ENCODE measurements at places on chromosomes 1 and 21.
A peak's percentile ranks its signal among the peaks of the same experiment; 100 is the strongest.

- no peak for DNase-seq
Measured at GRCh38 chr21:44761011-44761729, 40.5 kb downstream of the UBE2G2 start.

GRCh38 chr1:231629132-231629531 is 2.5 kb downstream of the DISC1 start:
- DNase-seq = no peak

DNA sequence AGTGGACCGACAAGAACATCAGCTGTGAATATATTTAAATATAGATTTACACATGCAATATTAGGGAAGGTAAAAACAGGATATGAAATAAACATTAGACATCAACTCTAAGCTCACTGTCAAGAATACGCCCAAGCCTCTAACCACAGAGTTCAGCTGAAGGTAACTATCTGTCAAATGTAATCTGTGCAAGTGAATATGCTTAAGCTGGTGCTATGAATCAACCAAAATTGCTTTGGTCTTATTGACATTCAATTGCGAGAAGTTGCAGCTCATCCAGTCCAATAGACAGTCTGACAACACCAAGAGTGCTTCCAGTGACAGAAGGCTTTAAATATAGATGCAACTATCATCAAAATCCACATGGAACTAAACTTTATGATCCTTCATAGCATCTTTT is 32.3 kb downstream of the USH2A start:
- no peak for DNase-seq

- DNase-seq = no peak
Measured at GRCh38 chr1:81158592-81158991, 642.1 kb upstream of the ADGRL2 start.

DNA sequence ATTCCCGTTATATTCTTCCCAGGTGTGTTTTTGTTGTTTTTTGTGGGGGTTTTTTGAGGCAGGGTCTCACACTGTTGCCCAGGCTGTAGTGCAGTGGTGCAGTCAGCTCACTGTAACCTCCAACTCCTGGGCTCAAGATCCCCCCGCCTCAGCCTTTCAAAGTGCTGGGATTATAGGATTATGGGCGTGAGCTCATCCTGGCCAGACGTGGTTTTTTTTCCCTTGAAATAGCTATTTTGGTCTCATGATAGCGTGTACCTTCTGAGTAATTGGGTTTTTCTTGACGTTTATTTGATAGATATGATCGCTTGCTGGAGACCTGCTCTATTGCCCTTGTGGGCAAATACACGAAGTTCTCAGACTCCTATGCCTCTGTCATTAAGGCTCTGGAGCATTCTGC is 17.6 kb downstream of the CTPS1 start:
- DNase-seq = no peak

DNA sequence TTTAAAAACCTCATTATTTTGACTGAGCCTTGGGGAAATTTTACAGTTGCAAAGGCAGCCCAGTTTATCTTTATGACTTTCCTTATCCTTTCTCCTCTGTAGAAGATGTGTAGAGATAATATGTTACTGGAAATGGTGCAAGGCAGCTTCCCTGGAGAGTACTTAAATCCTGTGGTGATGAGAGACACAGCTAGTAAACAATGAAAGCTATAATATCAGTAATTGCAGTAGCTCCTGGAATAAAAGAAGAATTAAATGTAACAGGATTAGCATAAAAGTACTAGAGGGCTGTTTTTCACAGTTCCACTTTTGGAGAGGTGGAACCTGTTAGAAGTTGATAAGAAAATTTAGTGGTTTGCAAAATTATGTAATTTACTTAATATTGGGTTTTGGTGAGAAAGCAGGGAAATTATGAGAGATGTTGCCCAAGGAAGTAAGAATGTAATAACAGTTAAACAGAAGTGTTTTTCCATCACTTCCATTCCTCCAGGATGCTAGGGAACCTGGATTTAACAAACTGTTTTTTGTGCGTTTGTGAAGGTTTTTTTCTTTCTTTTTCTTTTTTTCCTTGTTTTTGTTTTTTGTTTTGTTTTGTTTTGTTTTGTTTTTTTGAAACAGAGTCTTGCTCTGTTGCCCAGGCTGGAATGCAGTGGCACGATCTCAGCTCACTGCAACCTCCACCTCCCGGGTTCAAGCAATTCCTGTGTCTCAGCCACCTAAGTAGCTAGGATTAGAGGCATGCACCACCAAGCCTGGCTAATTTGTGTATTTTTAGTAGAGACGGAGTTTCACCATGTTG is 15.7 kb upstream of the EDEM3 start:
- DNase-seq = no peak

- no peak for DNase-seq
Measured at GRCh38 chr1:2042830-2043773, 7.1 kb upstream of the PRKCZ start.

DNA sequence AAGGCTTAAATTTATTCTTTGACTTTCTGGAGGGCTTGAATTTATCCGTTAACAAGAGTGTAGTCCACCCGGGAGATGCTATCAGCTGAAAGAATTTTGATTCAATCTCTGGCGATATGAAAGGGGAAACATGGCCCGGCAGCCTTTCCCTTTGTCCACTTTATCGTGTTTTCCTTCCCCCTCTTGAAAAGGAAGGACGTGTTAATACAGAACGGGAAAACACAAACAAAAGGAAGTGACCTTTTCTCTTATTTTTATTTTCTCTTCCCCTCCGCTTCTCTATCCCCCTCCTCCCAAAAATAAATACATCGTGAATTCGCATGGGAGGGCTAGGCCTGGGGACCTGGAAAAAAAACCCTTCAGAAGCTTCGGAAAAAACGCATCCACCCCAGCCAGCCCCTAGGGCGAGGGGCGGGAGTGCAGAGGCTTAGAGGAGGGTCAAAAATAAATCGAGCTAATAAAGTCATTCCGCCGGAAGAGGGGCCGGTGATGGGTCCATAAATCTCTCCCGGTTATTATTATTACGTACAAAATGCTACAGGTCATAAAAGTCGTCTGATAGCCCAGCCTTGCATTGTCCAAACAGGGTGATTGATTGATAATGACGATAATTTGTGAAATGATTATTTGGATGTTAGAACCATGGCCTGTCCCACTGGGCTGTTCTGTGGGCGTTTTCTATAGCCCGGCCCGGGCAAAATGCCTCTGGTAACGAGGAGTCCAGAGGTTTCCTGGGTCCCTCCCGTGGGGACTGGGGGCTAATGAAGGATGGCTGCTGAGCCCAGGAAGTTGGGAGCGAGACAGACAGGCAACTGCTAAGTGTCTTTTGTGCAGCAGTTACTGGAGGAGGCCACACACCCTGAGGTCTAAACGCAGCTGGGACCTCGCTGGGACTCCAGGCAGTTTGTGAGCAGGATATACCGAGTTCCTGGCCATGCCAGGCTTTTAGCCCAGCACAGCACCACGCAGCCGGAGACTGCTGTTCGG is 179.4 kb downstream of the PRDM16 start:
- DNase-seq = no peak

- DNase-seq = peak; percentile 84
Measured at GRCh38 chr1:153697191-153698019, 18.9 kb downstream of the NPR1 start.

GRCh38 chr1:205772607-205773032 is 2.7 kb downstream of the RAB29 start:
- DNase-seq = no peak

GRCh38 chr1:171081314-171081753 is 9.4 kb upstream of the FMO3 start:
- no peak for DNase-seq

- DNase-seq = no peak
Measured at GRCh38 chr1:32695098-32695904, 7.3 kb downstream of the SYNC start.

GRCh38 chr1:18396247-18396980 is 84.3 kb upstream of the KLHDC7A start:
- peak; percentile 39 for DNase-seq

DNA sequence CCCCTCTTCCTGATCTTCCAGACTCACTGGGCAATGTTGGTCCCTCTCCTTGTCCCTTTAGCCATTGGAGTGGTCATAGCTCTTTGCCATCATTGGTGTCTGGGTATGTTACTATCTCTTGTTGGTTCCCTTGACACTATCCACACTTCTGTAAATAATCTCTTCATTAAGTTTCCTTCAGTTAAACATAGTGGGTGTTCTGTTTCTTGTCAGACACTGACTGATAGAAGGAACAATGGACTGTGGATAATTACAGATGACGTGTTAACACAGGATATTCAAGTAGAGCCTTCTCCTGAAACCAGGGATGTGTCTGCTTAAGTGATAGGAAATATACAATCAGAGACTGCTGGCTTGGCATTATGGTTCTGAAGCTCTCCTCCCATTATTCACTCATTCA is 458.3 kb upstream of the USP24 start:
- DNase-seq = no peak

- DNase-seq = no peak
Measured at GRCh38 chr1:34928066-34928696, 1.3 kb downstream of the DLGAP3 start.

Data from urothelium cell line (cell line).